ENCODE measurements at places on chromosomes 11 and 22.

- no peak for DNase-seq
Observed at GRCh38 chr22:50698546-50698945, 25.9 kb downstream of the SHANK3 start.

- DNase-seq, result no peak
Observed at GRCh38 chr11:122343210-122343609, 227.2 kb upstream of the BLID start.

DNA sequence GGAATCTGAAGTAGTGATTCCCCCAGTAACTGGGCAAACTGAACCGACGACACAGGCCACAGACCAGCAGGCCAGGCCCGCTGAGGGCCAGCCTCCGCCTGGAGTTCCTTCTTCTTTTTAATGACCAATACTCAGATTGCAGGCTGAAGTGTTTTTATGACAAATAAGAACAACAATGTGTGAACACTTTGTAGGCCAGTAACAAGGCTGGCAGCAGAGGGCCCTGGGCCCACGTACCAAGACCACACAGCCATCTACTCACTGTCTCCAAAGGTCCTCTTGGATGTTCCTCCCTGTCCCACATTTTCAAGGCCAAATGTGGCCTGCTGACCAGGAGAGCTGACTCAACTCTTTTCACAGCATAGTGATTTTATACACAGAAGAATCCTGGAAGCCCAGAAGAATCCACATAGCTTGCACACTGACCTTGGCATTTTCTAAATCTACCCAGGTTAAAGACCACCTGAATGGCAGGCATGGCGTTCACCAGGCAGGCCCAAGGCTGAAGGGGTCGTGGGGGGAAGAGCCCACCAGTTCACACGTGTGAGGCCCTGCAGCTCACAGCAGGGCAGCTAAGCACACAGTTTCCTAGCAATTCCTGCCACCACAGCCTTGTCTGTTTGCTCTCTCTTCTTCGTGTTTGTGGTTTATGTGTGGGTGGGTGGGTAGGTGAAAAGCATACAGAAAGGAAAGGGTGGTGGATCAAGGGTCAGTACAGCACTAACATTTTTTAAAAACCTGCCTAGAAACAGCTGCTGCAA, 13.3 kb downstream of the SMCO4 start:
- no peak for DNase-seq

GRCh38 chr22:37112084-37112728, 2.7 kb upstream of the TMPRSS6 start:
- no peak for DNase-seq

DNA sequence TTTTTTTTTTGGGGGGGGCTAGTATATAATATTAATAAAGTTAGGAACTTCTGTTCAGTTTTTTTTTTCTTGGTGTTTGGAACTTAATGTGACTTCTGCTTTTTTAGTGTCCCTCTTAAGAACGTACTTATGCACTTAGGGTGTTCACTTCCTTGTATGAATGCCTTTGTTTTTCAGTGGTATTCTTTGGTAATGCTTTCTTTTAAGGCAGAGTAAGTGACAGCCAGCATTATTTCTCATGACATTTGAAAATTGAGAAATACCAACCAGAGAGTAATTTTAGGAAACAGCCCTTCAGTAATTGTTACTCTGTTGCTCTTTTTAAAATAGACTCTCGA, 2.4 kb downstream of the GRK3 start:
- no peak for DNase-seq

- no peak for DNase-seq
Observed at GRCh38 chr22:18110954-18111758, 547 bp downstream of the TUBA8 start.

GRCh38 chr22:50436015-50436830, 38.6 kb downstream of the SBF1 start:
- no peak for DNase-seq

DNA sequence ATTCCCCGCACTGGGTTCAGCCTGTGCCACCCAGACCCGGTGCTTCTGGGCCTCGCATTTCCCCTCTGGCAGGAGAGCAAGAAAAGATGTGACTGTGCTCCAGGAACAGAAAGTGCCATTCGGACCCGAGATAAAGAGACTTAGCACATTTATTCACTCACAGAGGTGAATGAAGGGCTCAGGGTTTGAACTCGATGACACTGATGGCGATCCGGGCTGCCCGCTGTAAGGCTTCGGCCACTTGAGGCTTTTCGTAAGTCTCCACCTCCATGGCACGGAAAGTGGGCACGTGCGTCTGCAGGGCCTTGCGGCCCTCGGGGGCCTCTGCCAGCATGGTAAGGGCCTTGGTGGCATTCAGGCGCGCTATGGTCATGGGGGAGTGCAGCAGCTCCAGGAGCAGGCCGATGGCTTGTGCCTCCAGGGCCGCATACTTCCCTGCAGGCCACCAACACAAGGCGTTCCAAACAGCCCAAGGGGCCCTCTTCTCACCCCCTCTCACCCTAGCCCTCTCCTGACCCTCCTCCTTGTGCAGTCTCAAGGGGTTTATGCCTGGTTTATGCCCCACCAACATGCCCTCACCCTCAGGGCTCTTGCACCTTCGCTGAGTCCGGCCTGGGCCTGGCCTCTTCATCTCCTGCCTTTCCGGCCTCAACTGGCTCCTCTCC, 10.9 kb upstream of the GNAZ start:
- DNase-seq, result no peak

DNA sequence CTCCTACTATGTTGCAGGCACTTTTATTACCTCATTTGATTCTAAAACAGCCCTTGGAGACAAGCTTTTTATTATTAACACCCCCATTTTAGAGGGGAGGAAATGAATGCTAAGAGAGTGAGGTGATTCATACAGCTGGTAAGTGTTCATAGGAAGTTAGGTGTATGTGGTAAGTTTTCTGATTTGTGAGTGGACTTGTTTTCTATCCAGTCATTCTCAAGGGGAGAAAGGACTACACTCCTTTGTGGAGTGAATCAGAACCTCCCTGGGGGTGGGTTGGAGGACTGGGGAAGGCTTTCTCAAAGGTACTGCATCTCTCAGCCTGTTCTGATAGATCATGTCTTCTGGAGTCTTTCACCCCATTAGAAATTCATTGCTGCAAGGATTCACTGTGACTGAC, 23.5 kb downstream of the PKNOX2 start:
- no peak for DNase-seq

GRCh38 chr22:43833286-43834240, 21.5 kb upstream of the EFCAB6 start:
- no peak for DNase-seq

DNA sequence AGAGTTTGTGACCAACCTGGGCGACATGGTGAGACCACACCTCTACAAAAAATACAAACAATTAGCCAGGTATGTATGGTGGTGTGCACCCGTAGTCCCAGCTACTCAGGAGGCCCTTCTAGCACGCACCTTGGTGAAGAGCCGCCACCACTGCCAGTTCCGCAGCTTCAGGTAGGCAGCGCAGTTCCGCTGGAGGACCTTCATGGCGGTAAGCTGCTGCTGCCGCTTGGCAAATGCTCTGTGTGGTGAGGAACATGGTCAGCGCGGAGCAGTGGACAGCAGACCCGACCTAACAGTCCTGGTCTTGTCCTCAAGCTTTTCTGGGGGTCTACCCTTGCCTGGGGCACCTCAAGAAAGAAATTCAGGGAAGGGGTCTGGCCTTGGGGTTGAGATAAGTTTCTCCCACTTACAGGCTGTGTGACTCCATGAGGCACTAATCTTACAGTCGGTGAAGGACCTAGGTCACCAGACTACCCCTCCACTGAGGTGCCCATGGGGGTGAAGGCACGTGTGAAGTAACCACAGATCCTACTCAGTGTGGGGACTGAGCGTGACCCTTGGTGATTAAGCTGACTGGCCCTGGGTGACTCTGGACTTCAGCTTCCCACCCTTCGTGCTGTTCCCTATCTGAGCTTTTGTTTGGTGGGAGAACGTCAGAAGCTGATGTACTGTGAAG, 49.6 kb downstream of the APOL1 start:
- DNase-seq, result no peak

GRCh38 chr11:34074391-34074790, 22.9 kb downstream of the CAPRIN1 start:
- no peak for DNase-seq

DNA sequence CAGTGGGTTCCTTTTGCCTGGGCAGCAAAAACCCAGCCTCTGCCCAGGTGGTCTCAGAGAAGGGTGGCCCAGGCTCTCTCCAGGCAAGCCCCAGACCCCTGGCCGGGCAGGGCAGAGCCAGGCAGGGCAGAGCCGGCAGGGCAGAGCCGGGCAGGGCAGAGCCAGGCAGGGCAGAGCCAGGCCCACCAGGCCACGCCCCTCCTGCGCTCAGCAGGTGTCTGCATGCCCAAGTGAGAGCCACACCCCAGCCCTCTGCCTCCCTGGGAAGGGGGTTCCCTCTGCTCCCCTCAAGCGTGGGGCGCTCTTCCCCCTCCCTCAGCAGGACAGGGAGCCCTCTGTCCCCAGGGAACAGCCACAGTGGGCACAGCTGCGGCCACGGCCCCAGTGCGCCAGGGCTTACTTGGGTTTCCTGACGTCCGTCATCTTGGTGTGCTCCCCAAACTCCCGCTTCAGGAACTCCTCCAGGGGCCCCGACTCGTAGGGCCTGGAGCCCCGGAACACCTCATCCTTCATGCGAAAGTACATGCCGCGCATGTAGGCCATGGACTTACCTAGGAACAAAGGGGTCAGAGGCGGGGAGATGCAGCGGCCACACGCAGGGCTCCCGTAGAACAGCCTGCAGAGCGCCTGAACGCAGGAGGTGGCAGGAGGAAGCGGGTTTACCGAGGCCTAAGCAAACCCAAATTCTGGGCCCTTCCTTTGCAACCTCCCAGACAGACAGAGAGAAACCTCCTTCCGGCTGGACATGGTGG, 10.1 kb upstream of the BAIAP2L2 start:
- DNase-seq, result no peak

- no peak for DNase-seq
Observed at GRCh38 chr11:61108847-61109585, 6.7 kb downstream of the CD5 start.
